ENCODE measurements at places on chromosomes 2 and 18. TPM values are rescaled to one million over a fixed set of nuclear protein-coding genes. Genes with fewer than 3 reads are reported as not detected.

ANKRD62 gene
- total RNA-seq, result not detected

ST6GAL2 gene
- total RNA-seq, result 21.7 TPM

TCF23 gene
- total RNA-seq, result 0.35 TPM

ASB1 gene
- 43.3 TPM for total RNA-seq

RBFA gene
- total RNA-seq, result 44.6 TPM

FSHR gene
- not detected for total RNA-seq

MAP3K19 gene
- 0.12 TPM for total RNA-seq

POTEC gene
- total RNA-seq, result not detected

PHLPP1 gene
- 20.7 TPM for total RNA-seq

GPR39 gene
- total RNA-seq, result 4.3 TPM

SERPINB12 gene
- not detected for total RNA-seq

MDH1 gene
- total RNA-seq, result 157 TPM

DNAH7 gene
- 10.6 TPM for total RNA-seq

SNRNP200 gene
- 114 TPM for total RNA-seq

CHST10 gene
- total RNA-seq, result 17.0 TPM

HRH4 gene
- 0.23 TPM for total RNA-seq

GAL3ST2 gene
- 0.82 TPM for total RNA-seq

ANKRD29 gene
- 2.0 TPM for total RNA-seq

NOSTRIN gene
- total RNA-seq, result 25.3 TPM

REEP1 gene
- 6.5 TPM for total RNA-seq

SATB2 gene
- 9.1 TPM for total RNA-seq

INO80C gene
- total RNA-seq, result 12.3 TPM

NGEF gene
- total RNA-seq, result 1.7 TPM

FAM136A gene
- 26.0 TPM for total RNA-seq

LRRTM1 gene
- 9.9 TPM for total RNA-seq

CAPN13 gene
- total RNA-seq, result 2.0 TPM

All from metanephros (tissue), 2 donors.